ENCODE measurements at places on chromosomes 7 and 10.

GRCh38 chr7:120725376-120726039 lies 132.4 kb downstream of the TSPAN12 start:
- peak; percentile 31 for DNase-seq

DNA sequence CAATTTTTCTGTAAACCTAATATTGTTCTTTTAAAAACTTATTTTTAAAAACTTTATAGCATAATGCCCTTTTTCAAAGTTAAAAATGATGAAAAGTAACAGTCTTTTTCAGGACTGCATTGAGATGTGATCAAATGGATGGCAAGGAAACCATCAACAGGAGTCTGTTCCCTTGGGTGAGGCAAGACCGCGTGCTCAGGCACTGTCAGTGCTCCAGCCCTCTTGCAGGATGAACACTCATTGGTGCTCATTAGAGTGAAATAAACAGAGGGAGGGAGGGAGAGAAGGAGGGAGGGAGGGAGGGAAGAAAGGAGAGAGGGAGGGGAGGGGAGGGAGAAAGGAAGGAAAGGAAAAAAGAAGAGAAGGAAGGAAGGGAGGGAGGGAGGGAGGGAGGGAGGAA lies 145.7 kb upstream of the CHST15 start:
- no peak for DNase-seq

- no peak for DNase-seq
Observed at GRCh38 chr10:5813091-5813340, 218 bp downstream of the GDI2 start.

- no peak for DNase-seq
Observed at GRCh38 chr7:115014794-115015193, 92.9 kb downstream of the MDFIC start.

DNA sequence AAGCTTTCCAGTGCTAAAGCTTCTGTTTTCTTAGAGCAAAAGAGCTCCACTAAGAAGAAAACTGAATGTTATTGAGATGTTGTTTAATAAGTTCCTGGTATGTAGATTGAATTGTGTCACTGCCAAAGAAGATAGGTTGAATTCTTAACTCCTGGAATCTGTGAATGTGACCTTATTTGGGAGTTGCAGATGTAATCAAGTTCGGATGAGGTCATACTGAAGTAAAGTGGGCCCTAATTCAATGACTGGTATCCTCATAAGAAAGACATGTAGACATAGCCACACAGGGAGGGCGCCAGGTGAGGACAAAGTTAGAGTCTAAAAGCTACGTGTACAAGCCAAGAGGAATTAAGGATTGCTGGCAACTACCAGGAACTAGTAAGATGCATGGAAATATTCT lies 732.1 kb upstream of the C7orf33 start:
- DNase-seq, result no peak

DNA sequence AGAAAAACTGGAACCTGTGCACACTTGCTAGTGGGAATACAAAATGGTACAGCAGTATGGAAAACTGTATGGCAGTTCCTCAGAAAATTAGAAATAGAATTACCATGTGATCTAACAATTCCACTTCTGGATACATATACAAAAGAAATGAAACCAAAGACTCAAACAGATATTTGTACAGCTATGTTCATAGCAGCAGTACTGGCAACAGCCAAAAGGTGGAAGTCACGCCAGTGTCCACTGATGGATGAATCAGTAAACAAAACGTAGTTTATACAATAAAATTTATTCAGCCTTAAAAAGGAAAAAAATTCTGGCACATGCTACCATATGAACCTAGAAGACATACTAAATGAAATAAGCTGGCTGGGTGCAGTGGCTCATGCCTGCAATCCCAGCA lies 23.0 kb downstream of the IDE start:
- DNase-seq, result no peak

GRCh38 chr7:3880228-3880987 lies 579.4 kb downstream of the SDK1 start:
- peak; percentile 63 for DNase-seq

- no peak for DNase-seq
Observed at GRCh38 chr7:68470836-68471435, 1127.3 kb upstream of the AUTS2 start.

DNA sequence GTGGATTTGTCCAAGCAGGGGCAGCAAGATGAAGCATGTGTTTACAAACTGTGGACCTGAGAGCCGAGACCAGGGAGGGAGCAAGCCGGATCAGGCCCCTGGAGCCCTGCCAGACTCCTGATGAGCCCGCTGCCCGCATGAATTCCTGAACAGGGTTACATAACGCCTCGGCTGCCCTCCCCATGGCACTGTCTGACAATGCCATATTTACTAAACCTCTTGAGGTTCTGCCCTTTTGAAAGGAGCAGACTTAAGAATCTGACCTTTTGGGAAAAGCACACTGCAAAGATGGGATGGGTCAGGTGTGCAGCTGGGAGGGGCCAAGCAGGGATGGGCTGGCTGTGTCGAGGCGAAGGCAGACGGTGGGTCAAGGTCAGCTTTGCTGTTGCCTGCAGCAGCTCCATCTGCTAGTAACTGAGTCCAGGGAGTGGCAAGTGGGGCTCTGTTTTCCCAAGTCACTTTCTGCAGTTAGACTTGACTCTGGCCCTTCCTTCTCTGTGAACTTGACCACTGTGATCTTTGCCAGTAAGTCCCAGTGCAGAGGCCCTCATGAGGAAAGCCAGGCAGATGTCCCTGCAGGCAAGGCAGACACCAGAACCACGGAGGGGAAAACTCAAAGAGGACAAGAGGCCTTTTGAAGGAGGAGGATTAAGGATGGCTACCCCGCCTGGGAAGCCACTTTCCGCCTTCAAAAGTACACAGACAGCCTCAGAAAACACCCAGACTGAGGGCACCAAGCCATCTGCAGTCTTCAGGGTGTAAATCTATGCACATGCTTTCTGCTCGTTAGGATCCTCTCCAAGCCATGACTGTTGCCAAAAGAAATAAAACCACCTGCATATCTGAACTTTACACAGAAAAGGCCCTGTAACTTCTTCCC lies 175.8 kb downstream of the TNS3 start:
- DNase-seq, result no peak

GRCh38 chr10:58981846-58982245 lies 194.6 kb upstream of the PHYHIPL start:
- no peak for DNase-seq

DNA sequence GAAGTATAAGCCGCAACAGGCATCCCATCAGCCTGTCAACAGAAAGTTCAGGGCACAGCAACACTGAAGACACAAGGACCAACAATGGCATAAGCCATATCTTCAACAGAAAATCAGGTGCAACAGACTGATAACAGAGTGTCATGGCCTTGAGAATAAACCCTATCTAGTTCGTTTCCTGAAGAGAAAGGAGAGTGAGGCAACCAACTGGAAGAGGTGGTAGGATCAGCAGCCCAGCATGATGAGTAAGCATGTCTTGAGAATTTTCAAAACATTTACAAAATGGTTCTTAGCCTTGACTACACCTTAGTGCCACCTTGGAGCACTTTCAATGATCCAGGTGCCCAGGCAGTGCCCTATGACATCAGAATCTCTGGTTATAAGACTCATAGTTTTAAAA lies 290.2 kb upstream of the SEMA3C start:
- DNase-seq, result no peak

DNA sequence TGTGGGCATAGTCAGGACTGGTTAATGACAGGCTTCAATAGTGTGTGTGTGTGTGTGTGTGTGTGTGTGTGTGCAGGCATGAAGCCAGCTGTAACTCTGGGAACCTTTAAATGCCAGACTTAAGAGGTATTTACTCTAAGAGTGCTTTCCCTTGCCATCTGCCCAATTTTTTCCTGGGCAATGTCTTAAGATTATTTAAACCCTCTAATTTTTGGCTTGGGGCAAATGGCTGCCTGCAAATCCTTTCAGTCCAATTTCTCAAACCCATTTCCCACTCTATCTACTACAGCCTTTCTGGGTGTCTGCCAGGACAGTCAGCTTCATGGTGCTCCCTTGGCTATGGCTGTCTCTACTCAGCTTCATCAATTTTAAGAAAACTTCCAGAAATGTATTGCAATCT lies 62.6 kb upstream of the C1GALT1 start:
- DNase-seq, result no peak

DNA sequence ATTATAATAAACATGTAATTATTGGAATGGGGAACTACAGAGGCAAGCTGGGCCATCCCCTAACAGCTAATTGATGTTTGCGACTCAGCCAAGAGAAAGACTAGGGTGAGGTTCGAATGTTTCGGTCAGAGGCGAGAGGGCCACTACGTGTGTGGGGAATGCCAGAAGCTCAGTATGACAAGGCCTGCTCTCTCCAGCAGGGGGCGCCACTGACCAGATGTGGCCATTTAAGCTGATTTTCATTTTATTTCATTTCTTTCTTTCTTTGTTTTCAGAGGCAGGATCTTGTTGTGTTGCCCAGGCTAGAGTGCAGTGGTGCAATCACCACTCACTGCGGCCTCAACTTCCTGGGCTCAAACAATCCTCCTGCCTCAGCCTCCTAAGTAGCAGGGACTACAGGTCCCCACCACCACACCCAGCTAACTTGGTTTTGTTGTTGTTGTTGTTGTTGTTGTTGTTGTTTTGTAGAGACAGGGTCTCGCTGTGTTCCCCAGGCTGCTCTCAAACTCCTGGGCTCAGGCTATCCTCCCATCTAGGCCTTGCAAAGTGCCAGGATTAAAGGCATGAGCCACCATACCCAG lies 38.1 kb downstream of the TMEM130 start:
- no peak for DNase-seq

- no peak for DNase-seq
Observed at GRCh38 chr10:83522881-83523386, 616.4 kb upstream of the GHITM start.

DNA sequence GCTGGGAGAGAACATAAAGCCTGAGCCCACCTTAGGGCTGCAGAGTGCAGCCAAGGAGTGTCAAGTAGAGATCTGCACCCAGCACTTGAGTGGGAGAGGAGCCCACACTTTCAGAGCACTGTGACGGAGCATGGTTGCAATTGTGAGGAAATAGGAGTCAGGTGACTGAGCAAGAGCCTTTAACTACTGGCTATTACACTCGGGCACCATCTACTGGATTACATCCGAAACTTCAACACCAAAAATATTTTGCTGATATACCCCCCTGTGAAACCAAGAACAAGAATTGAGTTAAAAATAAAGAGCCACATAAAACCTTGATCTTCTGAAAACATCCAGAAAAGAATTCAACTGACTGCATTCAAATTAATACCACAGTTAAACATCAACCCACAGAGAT lies 657.9 kb downstream of the NXPH1 start:
- DNase-seq, result no peak

GRCh38 chr10:19497026-19497425 lies 319.2 kb upstream of the PLXDC2 start:
- DNase-seq, result no peak

DNA sequence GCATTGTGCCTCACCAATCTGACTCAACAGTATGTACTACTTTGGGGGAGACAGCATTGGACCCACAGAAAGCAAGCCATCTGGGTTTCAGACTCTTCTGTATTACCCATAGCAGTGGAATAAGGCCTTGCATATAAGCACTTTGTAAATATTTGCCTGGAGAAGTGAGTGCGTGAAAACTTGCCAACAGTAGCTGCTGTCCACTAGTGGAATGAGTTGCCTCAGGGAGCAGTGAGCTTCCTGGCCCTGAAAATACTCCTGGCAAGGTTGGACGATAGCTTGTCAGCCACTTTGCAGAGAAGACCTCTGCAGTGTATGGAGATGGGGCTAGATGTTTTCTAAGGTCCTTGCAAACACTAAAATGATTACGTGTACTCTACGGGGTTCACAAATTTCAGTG lies 21.6 kb downstream of the GARS1 start:
- no peak for DNase-seq

DNA sequence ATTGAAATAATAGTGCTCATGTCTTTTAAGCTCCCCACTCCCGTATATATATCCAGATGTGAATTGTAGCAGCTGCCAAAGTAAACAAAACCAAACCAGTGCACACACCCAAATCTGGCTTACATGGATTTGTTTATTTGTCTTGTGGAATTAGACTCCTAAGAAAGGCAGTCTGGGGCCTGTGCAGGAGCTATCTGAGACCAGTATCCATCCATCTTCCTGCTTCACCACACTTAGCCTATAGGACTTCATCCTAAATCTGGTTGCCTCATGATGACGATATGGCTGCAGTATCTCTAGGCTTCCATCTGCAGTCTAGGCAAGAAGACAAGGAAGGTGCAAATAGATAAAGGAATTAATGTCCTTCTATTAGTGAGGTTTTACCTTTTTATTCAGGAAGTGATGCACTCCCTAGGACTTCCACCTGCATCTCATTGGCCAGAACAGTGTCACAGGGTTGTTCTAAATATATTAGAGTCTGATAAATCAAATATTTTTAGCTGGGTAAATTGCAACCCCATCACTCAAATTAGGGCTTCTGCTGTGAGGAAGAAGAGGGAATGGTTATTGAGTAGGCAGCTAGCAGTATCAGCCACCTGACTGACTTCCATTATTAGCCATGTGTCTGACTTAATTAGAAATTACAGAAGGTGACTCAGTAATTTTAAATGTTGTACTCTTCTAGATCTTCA lies 6.0 kb downstream of the WIPF3 start:
- no peak for DNase-seq

All from NCI-H1417 treated with DMSO at 0.1 percent for 48 hours (cell line).